ENCODE measurements at places on chromosomes 16 and 17.

DNA sequence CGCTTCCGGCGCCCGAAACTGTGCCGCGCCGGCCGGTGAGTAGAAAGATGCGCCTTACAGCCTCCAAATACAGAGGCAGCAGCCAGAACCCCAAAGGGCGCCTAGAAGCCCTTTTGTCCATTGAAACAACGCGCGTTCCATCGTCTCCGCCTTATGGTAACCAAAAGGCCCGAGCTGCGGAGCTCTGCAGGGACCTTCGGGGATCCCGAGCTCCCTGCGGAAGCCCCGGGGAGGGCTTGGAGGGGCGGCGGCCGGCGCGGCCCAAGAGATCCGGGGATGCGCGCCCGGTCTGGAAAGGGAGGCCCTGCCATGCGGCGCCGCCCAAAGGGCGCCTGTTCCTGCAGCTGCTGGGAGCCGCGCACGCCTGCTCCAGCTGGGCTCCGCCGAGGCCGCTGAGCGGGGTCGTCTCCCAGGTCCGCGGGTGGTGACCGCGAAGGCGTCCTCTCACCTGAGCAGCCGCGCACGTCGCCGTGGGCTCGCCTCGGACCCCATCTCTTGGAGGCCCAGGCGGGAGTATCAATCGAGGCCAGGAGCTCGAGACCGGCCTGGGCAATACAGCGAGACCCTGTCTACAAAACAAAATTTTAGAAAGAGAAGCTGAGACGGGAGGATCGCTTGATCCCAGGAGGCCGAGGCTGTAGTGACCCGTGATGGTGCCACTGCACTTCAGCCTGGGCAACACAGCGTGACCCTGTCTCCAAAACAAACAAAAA is 742 bp upstream of the FBXO31 start:
- peak; percentile 82 for DNase-seq

DNA sequence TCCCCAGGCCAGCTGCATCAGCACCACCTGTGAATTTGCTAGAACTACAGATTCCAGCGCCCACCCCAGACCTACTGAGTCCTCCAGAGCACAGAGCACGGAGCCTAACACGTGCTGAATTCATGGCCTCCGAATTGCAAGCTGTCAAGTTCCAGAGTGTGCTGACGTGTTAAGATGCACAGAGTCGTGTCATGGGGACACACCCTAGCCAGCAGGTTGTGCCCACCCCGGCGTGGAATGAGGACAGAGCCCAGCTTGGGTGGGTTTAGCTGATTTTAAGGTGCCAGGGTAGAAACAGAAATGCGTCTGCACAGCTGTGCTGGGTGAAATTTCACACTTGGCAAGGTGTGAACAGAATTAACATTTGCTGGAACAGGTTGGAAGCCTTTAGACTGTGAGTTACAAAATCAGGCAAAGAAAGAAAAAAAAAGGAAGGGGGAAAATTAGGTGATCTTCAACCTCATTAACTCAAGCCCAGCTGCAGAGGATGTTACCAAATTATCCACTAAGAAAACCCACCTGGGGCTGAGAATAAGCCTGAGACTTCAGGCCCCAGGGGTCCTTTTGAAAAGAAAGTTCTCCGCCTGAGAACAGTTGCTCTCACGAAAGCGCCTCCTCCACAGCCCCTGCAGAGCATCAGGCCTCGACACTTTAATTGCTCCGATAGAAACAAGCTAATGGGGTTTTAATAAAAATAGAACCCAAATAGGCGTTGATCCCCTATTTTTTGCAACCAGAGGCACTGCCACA is 27.1 kb downstream of the GINS3 start:
- DNase-seq: no peak

- DNase-seq: no peak
These were observed 57.9 kb downstream of the MYO1D start for GRCh38 chr17:32819035-32819434.

DNA sequence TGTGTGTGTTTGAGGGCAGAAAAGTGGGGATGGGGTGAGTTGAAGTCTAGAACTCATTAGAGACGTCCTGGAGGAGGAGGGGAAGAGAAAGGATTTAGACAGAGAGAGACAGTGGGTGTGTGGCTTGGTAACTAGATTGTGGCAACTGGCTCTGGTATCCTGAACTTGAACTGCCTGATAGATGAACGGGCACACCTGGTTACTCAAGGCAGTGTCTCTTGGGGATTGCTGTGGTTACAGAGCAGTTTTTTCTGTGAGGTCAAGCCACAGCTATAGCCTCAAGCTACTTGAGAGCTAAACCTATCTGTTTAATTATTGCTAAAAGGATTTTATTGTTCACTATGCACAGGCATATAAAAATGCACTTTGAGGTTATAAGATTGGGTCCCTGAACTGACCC is 29.8 kb upstream of the MYH2 start:
- DNase-seq: no peak

DNA sequence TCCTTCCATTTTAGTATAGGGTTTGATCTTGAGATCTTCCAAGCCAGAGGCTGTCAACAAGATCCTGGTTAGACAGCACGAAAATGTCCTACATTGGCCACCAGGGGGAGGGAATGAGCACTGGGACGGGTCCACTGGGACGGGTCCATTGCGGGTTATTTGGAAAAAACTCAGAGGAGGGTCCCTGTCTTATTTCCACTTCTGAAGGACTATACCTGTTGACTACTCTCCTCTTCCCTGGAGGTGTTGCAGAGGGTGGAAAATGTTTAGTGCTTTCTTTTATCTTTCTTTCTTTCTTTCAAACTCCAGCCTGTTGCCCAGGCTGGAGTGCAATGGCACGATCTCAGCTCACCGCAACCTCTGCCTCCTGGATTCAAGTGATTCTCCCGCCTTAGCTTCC is 2.5 kb downstream of the TTLL6 start:
- peak; percentile 43 for DNase-seq

Data from SW480 (cell line).